ENCODE measurements at places on chromosomes 11 and 22.
A peak's percentile ranks its signal among the peaks of the same experiment; 100 is the strongest.

GRCh38 chr22:32644252-32645100 lies 157.0 kb upstream of the TIMP3 start:
- peak; percentile 25 for DNase-seq

GRCh38 chr11:73980001-73980961 lies 2.4 kb downstream of the UCP2 start:
- DNase-seq: peak; percentile 70

DNA sequence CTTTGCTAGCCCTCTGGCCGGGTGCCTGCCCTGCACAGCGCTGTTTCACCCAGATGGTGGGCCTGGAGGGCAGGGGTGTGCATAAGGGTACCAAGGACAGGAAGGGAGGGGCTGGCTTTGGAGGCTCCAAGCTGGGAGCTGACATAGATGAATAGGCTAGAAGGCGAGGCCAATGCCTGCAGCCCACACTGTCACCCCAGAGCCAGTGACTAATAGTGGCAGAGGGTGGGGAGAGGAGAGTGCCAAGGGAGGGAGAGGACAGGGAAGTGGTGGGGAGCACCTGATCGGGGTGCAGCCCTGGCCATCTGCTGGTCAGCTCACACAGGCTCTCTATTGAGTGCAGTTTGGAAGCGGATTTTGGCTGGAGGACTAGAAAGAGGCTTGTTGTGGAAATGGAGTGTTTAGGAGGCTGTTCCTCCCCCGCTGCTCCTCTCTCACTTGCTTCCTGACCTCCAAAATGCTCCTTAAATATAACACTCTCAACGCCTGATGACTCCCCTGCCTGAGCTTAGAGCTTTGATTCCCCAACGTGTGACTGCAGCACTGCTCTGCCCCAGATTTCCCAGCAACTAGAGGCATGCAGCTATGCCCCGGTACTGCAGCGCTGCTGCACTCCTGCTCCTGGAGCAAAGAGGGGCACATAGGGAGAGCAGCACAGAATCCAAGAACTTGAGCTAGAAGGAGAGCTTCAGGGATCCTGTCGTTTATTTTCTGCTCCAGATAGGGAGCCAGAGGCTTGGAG lies 89.2 kb downstream of the GRAMD1B start:
- no peak for DNase-seq

- DNase-seq: peak; percentile 41
Observed at GRCh38 chr11:849104-849824, 6.6 kb downstream of the TSPAN4 start.

DNA sequence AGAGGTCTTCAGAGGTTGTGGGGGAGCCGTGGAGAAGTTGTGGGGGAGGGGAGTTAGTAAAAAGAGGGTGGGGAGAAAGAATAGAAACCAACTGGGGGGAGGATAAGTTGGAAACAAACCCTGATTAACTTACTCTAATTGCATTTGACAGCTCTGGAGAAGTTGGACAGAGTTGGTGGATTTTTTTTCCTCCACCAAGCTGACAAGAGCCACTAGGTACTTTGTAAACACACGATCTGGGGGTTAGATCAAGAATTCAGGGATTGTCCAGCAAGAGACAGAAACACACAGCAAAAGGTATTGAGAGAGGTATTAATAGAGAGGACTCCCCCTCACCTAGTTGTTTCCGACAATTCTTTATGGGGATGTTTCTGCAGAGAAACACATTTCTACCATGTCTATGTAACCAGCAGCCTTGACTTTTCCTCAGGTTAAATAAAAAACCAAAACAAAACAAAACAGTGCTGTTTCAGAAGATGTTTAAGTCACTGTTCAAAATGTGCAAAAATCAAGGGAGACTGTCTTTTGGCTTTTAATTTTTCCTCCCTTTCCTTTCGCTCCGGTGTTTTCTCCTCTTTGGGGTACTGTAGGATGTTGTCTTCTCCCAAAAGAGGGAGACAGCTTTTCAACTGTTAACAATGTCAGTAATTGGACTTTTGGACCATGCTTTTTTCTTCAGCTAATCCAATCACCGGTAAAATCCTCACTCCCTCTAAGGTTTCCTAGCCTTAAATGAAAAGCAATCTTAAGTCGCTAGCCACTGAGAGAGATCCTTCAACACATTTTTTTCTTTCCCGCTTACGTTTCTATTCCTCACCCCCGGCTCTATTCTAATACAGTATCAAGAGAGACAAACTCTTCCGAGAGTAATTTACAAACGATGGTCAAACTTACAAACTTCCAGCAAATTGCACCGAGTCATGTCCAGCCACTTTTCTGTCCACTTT lies 708 bp downstream of the MAML2 start:
- DNase-seq: no peak

- no peak for DNase-seq
Observed at GRCh38 chr11:35420371-35420770, 1.0 kb upstream of the SLC1A2 start.

DNA sequence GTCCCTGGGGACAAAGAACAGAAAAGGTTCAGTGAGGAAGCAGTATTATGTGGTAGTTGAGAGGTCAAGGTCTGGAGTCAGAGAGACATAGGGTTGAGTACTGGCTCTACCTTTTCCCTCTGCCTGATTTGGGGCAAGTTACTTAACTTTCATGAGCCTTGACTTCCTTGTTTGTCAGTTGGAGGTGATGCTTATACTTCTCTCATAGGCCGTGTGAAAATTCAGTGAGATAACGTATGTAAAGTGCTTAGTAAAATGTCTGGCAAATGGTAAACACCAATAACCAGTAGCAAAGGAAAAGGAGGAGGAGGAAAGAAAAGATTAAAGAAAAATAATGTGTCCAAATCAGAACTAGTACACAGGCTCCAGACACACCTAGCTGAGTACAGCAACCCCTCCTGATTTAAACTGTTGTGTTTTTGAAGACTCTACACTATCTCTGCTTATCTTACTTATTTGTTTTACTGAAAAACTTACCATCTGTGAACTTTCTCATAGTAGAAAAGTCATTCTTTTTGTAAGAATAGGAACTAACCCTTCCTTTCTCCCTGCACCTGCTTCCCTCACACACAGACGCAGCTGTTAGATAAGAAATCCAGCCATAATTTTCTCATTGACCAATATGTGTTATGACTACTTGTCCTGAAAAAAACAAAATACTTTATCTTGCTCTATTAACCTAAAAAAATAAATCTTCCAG lies 126.9 kb downstream of the CD44 start:
- DNase-seq: no peak

DNA sequence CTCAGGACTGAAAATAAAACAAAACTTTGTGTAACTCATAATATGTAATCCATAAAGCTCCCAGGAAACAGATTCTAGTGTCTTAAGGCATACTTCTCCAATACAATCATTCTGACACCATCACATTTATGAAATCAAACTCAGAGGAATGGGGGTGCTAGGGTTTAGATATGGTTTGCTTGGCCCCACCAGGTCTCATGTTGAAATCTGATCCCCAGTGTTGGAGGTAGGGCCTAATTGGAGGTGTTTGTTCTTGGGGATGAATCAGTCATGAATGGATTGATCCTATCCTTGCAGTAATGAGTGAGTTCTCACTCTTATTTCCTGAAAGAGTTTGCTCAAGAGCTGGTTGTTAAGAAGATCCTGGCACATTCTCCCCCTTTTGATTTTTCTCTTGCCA lies 380.9 kb downstream of the ETS1 start:
- no peak for DNase-seq

GRCh38 chr11:130144861-130145281 lies 14.7 kb upstream of the ST14 start:
- no peak for DNase-seq

DNA sequence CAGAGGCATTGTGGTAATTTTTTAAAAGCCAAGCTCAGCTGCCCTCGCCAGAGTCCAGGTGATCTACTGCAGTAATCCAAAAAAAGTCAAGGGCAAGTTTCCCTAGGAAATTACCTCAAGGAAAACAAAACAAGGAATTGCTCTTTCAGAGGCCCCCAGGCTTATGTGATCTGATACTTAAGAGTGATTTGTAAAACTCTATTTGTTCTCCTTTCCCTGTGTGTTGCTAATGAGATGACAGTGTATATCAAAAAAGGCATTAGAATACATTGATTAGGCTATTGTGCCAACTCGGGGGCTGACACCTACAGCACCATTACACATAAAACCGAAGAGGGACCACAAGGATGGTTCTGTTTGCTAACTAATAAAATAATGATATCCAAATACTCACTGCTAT lies 44.5 kb upstream of the CHRM4 start:
- DNase-seq: no peak

GRCh38 chr11:21398195-21398594 lies 728.8 kb downstream of the NELL1 start:
- DNase-seq: no peak

DNA sequence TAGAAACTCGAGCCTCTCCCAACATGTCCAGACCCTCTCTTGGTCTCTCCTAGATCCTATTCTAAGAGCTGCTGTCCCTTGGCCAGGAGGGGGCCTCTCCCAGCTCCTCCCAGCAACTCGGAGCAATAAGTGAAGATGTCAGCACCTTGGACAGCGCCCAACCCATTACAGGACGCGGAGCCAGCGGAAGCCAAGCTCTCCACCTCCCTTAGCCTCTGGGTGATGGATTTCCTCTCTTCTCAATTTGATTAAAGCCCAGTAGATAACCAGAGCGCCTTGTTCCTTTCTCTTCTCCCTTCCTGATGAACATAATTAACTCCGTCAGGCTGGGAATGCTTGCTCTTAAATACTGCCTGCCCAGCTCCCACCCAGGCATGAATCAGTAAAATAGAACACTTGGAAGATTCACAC lies 26.2 kb upstream of the TPBGL start:
- DNase-seq: no peak

DNA sequence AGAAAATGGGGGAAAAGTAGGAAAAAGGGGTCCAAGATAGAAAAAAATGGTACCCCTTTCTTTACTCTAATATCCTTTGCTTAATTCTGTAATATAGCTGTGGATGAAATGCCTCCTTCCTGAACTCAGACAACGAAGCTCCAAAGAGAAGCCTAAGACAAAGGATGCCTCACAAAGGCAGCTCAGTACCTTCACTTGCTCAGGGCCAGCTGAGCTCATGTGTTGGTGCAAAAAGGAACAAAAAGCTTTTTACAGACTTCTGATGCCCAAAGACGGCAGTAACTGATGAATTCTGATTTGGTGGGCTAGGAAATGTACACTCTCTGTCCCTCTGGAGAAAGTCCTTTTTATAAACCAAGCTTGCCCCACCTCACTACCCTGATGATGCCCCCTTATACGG lies 77.5 kb downstream of the DENND5A start:
- DNase-seq: no peak

DNA sequence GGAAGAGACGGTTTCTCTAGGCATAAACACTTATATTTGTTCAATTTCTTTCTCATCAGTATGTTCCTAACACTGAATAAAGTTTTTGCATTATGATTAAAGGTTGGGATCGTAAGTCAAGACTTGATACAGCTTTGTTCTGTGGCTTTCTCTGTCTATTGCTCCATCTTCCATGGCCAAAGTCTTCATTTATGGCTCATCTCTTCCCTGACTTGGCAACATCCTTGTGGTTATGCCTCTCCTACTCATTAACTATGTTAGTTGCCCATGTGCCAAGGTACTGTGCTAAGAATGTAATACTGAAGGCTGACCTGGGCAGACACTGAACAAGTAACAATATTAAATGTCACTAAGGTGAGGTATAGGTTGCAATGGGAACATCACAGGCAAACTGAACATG lies 1.6 kb upstream of the ACCSL start:
- no peak for DNase-seq

DNA sequence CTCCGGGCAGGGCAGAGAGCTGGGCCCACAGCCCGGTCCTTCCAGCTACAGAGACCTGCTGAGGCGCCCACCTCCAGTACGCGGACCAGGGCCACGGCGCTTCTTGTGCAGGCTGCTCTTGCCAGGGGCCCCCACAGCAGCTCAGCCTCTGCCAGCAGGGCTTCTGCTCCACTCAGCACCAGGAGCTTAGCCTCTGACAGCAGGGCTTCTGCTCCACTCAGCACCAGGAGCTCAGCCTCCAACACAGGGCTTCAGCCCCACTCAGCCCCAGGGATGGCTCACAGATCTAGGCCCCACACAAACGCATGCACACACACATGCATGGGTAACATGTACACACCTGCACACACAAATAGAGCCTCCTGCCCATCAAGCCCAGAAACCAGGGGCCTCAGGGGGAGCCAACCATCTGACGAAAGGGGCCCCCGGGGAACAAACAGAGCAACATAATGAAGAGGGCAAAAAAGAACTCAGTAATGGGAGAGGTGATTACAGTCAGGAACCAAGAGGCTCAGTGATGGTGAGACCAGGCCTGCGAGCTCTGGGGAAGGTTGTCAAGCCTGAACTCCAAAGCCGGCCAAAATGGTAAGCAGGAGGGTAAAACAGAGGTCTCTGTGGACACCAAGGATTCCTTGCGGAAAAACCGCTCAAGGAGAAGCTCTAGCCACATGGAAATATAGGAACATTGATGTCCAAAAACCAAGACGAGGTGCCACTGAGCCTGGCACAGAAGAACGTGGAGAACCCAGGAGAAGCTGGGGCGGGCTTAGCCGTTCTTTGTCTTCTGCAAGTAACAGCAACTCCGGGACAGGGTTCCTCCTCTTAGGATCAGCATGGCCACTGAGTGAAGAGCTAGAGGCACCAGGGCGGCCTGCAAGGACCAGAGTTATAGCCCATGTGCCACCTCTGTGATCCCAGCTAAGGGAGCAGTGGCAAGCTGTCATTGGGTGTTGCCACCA lies 46.5 kb downstream of the GNB1L start:
- no peak for DNase-seq

- no peak for DNase-seq
Observed at GRCh38 chr11:44833877-44834452, 107.2 kb downstream of the TSPAN18 start.

GRCh38 chr11:115739878-115740277 lies 235.7 kb upstream of the CADM1 start:
- DNase-seq: no peak

- no peak for DNase-seq
Observed at GRCh38 chr11:77106321-77106720, 3.7 kb downstream of the OMP start.

DNA sequence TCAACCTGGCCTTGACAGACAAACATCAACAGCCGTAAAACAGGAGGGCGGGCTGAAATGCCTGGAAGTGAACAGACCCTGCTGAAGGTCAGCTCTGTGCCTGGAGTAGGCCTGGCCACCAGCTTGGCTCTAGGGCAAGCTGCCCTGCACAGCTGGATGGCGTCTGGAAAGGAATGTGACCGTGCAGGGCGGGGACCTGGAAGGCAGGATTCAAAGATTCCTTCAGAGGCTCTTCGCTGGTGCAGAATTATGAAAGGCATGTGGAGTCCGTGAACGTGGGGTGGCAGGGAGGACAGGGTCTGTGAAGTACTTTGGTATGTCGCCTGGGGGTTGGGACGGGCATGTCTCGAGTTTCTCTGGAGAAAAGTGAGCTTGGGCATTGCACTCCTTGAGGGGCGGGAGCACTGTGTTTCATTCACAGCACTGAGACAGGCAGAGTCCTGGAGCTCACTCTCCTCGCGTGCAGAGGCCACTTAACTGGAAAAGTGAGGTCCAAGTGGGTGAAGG lies 1.5 kb downstream of the EHD1 start:
- DNase-seq: no peak

DNA sequence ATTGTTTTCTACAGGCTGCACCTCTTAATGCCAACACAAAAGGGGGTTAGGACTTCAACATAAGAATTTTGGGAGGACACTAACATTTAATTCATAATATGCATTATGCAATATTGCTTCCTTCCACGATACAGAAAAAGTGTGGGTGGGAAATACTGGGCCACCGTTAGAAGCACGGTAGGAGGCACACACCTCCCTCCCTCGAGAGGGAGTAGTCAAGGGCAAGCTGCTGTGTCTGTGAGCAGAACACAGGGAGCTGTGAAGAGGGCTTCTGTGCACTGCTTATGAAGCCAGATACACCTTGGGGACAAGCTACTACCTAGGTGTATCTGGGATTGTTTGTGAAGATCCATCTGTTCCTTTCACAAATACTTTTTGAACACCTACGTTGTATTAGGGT lies 109.3 kb upstream of the PLET1 start:
- DNase-seq: no peak
